ENCODE measurements at places on chromosomes 4 and X. TPM values are rescaled to one million over a fixed set of nuclear protein-coding genes. Genes with fewer than 3 reads are reported as not detected.

CT83 gene
- total RNA-seq, result not detected

ATP1B4 gene
- total RNA-seq, result 7.1 TPM

GRCh38 chrX:45007598-45007997 lies 134.6 kb downstream of the KDM6A start:
- DNase-seq, result no peak

DNA sequence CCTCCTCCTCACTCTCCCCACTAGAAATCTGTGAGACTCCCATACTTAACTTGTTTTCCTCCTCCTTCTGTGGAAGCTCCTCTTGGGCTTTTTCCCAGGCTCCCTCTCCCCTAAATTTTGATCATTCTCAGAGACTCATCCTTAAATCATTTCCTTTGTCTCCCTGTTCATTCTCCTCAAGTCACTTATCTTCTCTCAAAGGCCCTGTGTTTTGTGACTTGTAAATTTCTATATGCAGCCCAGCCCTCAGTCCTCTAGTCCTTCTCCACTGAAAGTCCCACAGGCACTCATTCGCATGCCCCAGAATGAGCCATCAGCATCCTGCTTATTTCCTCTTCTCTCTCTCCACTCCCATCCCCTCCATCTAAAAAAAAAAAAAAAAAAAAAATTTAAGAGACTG lies 171.8 kb downstream of the SOWAHB start:
- DNase-seq, result no peak

DNA sequence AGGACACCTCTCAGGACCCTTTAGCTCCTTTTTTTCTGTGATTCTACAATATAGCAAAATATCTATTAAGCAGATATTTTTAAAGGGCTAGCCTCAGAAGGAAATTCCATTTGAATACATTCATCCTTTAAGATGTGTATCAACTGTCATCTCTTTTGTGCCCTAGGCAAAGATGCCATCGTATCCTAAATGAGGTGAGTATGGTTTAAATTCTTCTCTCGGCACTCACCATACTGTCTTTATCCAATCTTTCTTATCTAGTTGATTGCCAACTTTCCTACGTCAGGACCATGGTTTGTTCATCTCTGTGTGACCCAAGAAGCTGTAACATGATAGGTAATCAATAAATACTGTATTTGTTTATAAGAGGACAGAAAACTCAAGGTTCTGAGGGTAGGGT lies 176.0 kb downstream of the LDB2 start:
- DNase-seq, result no peak

Data from psoas muscle (tissue), 8 donors.